Central memory CD4-positive, alpha-beta T cell (primary cell): ENCODE measurements at places on chromosomes 1 and 21.

DNA sequence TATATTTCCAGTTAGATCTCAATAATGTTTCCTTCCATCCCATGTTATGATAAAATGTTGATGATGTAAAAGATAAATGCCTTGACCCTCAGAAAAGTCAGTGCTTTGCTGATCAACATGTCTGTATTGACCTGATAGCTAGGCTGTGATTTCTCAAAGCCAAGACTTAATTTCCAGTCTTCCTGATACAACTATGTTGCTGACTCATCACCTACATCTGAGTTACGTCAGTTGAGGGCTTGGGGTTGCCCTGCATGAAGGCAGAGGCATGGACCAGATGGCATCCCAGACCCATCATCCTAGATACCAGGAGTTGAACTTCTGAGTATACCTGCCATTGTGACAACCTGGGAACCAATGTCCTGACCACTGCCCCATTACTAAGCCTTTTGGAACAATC is 4.8 kb downstream of the LCE1D start:
- no peak for DNase-seq

DNA sequence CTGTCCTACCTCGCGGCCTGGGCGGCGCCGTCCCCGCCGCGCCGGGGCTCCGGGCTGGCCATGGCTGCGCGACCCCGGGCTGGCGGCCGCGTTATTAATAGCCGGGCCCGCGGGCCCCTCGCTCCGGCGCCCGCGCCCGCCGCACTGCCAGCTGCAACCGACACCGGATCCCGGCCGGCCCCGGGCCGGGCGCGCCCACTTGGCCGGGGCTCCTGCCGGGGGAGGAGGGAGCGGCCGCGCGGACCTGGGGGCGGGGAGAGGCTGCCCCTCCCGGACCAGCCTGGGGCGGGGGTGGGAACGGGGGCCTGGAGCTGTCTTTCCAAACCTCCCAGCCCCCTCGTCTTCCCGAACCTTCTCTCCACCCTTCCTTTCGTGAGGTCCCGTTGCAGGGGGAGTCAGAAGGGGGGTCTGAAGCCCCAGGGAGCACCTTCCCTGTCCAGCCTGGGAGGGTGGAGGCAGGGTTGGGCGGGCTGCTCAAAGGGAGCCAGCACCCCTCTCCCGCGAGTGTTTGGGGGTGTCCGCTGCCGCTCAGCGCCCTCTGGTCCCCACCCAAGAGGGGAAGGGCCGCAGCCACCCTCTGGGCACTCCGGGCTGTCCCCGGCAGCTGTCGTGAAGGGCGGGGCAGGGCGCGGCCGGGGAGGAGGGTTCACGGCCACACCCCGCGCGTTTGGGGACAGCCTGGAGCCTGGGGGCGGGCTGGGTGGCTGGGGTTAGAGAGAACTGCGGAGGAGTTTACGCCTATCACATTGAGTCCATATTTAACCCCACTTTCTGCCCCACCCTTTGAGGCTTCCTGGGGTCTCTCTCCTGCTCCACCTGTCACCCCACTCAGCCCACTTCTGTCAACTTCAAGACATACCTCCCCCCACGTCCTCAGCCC is at the start of gene SYNC:
Gene SYNC, minus strand, starts transcription at position 172 of the 880 bp plus-strand sequence. Its CDS starts 110 bp downstream, at position 62.
- no peak for DNase-seq

DNA sequence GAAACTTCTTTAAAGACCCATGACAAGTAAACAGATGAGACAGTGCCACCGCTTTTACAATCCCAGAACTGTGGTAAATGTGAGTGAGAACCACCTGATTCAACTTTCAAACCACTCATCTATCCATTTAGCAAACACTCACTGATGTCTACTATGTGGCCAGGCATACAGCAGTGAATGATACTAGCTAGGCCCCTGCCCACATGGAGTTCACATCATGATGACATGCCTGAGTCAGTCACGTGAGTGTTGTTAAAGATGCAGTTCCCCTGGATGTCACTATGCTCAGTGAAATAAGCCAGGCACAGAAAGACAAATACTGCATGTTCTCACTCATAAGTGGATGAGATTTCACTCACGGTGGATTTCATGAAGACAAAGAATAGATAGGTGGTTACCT is 28.4 kb downstream of the STX6 start:
- DNase-seq = no peak

- DNase-seq = peak; percentile 72
Observed at GRCh38 chr1:192538407-192539296, 36.9 kb upstream of the RGS1 start.

GRCh38 chr1:95073446-95073845 is 695 bp upstream of the ALG14 start:
- no peak for DNase-seq

GRCh38 chr1:59143133-59143487 is 153.8 kb upstream of the FGGY start:
- no peak for DNase-seq

- no peak for DNase-seq
Observed at GRCh38 chr1:69305621-69306020, 262.1 kb upstream of the LRRC7 start.

DNA sequence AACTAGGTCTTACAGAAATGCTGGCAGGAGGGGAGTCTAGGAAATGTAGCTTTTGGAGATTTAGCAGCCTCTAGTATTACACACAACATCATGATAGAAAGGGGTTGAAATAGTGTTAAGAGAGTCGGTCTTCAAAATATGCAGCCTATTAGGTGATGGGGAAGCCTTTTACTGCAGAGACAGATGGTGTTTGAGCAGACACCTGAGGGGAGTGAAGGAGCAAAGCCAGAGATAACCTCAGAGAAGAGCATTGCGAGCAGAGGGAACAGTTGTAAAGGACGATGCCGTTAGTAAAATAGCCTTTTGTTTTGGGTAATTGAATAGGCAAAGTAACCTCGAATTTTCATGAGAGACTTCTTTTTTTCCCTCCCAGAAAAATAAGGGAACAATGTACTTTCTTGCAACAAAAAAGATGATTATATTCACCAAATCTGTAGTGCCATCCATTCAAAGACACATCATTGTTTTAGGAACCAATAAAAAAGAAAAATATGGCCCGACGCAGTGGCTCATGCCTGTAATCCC is 66.3 kb upstream of the KIF1B start:
- no peak for DNase-seq

- no peak for DNase-seq
Observed at GRCh38 chr1:77929806-77930205, 41.4 kb downstream of the NEXN start.

- DNase-seq = no peak
Observed at GRCh38 chr21:39852726-39853500, 14.3 kb upstream of the PCP4 start.

GRCh38 chr1:42033629-42034028 is 114.9 kb upstream of the HIVEP3 start:
- no peak for DNase-seq

GRCh38 chr1:228530086-228530758 is 43.0 kb downstream of the RNF187 start:
- DNase-seq = no peak

DNA sequence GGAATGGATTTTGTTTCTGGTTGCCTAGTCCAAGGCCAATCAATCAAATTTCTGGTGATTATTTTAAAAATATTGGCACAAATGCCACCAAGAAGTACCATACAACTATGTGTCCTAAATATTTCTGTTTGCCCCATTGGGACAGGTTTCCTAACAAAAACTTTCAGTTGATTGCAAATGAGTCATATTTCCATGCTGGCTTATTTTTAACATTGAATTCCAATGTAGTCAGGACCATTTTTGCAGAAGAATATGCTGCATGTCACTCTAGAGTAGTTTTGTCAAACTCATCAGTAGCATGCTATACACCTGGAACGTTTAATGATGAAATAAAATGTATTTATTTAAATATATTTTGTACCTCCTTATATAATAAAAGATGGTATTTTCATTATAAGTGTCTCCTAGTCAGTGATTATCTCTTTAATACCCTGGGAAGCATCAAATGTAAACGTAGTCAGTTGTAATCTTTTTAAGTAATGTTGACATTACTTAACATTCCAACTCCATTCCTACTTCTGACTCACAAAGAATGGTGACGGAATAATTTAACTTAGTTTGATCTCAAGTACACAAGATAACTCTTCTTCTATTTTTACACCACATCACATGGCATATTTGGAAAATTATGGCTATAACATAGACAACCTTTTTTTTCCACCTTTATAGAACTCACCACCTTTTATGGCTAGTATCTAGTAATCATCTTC is 39.0 kb upstream of the USH2A start:
- DNase-seq = no peak

GRCh38 chr1:19289244-19289643 is 674 bp upstream of the AKR7A3 start:
- DNase-seq = no peak

- DNase-seq = no peak
Observed at GRCh38 chr1:207658904-207659485, 14.1 kb downstream of the CR1L start.

DNA sequence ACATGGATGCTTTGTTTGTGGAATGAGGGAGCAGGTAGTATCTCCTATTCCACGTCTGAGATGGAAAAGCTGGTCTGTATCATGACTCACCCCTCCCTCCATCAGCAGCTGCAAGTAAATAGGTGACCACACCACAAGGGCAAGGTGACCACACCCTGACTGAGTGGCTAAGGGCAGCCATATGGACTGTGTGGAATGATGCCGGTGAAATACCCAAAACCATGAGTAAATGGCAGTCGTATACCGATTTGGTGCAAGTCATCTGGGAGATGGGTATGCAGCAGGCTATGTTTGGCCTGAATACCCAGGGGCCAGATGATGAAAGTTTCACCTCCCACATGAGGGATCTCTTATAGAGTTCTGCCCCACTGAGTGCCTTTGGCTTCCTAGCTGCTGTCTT is 15.8 kb upstream of the UBE2U start:
- no peak for DNase-seq

GRCh38 chr1:5746611-5747425 is 245.4 kb downstream of the NPHP4 start:
- DNase-seq = no peak
